ENCODE measurements at places on chromosomes 5 and 9.
A peak's percentile ranks its signal among the peaks of the same experiment; 100 is the strongest.

DNA sequence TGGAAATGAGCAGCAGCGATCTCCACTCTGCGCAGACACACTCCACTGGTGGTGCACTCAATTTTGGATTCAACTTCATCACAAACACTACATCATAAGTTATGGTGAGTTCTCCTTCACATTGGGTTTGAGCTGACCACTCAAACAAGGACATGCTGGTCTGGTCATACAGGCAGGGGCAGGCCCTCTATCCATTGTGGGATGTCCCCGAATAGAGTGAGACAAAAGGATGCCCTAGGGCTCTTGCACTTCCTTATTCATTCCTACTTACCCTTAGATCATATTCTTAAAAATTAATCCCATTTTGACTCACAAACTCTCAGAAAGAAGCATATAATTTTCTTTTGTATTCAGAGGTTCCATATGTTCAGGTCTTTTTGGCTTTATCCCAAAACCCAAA, 16.3 kb upstream of the PJA2 start:
- DNase-seq = no peak

- no peak for DNase-seq
These were observed 32.1 kb upstream of the LMNB1 start for GRCh38 chr5:126744836-126745235.

GRCh38 chr9:137494550-137495351, 35.6 kb upstream of the NSMF start:
- no peak for DNase-seq

- no peak for DNase-seq
These were observed 100.0 kb downstream of the KIAA1958 start for GRCh38 chr9:112586599-112587155.

DNA sequence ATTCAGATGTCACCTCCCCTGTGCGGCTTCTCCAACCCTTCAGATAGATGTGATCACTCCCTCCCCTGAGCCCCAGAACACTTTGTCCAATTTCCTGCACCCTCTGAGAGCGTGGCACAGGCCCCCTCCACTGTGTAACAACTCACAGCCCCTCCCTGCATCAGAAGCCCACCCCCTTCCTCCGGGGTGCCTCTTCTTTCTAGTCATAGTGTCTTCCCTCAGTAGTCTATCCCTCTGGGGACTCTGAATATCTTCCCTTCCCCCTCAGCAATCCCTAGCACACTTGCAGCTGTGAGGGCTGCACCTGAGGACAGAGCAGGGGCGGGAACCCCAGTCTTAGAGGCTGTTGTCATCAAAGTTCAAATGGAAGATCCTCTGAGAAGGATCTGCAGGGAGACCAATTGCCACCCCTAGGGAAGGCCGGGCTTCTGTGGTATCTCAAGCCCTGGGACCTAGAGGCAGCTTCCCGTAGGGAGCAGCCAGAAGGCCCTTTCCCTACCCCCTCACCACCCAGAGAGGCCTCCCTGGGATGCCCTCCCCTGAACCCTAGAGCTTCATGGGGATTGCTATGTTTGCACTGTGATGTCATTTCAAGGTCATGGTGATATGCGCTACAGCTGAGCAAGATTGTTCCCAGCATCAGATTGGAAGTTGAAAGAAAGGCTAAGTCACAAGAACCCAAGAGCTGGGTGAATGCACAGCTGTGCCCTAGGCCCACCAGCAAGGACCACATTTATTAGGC, 70.7 kb downstream of the THBS4 start:
- no peak for DNase-seq

- no peak for DNase-seq
These were observed 12.9 kb downstream of the GLDC start for GRCh38 chr9:6632516-6633183.

- DNase-seq = no peak
These were observed 93.4 kb upstream of the IRX4 start for GRCh38 chr5:1975898-1976765.

DNA sequence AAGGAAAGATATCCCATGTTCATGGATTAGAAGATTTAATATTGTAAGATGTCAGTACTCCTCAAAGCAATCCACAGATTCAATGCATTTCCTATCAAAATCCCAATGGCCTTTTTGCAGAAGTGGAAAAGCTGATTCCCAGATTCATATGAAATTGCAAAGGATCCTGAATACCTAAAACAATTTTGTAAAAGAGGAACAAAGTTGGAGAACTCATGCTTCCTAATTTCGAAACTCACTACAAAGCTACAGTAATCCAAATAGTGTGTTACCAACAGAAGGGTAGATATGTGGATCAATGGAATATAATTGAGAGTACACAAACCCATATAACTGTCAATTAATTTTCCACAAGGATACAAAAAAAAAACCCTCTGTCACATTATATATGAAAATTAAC, 154.3 kb upstream of the ZNF618 start:
- DNase-seq = no peak

DNA sequence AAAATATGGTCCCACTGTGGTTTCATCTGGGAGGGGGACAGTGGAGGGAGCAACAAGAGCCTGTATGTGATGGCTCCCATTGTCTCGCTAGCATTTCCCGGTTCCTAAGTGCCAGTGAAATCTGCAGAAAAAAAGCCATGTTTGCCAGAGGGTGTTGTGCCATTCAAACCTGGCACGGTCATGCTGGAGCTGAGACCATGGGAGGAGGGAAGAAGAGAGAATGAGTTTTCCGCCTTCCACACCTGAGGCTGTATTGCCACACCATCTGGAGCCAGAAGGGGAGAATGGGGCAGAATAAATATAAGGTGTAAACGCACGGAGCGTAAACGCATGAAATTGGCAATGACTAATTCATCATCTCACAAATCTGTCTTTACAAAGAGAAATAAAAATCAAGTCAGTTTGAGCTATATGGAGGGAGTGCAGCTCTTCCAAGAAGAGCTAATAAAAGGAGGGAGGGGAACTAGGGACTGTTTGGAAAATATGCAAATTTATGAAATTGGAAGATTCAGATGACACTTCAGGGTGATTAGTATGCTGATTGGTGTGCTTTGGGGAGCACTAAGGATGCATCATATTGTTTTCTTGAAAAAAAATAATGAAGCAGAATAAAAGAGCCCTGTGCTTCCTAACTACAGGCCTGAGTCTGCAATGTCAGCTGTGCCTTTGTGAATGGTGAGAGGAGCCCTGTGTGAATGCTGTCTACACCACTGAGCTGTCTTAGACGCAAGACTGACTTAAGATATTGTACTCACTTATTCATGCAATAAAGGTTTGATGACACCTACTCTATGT, 237.9 kb downstream of the NSG2 start:
- DNase-seq = no peak

GRCh38 chr9:892123-892522, 50.6 kb downstream of the DMRT1 start:
- no peak for DNase-seq

GRCh38 chr9:70921136-70921535, 200.3 kb downstream of the TRPM3 start:
- no peak for DNase-seq

DNA sequence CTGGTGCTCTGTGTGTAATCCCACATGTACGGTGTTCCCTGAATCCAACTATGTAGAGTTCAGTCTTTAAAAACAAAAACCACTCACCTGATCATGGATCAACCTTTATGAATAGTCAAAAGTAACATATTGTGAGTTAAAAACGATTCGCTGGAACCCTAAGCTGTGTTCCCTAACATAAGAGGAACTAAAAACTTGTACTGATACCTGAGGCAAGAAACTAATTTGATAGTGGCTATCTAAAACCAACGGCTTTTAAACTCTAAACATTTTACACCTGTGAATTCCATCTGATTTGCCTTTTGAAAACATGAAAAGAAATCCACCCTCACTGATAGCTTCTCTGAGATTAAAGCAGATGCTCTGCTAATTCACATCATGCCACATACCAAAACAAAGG, 101.5 kb downstream of the DEPDC1B start:
- DNase-seq = no peak

- no peak for DNase-seq
These were observed 289.5 kb upstream of the MPDZ start for GRCh38 chr9:13568841-13569601.

DNA sequence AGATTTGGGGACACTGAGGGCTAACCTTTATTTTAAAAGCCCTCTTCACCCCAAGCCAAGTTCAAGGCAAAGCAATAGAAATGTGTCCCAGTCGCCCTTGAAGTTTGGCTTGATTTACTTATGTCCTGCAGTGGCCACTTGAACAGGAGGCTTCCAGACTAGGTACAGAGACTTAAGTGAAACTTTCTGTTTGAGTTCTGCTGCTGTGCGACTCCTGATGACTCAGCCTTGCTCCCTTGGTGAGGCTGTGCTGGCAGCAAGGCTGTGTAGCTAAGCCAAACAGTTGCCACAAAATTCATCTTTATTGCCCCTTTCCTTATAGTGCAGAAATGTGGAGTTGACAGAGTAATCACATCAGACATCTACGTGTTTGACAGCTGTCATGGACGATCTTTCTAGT, 68.8 kb upstream of the NTRK2 start:
- no peak for DNase-seq

- peak; percentile 68 for DNase-seq
These were observed 525.6 kb downstream of the PDE4D start for GRCh38 chr5:59367791-59368394.

DNA sequence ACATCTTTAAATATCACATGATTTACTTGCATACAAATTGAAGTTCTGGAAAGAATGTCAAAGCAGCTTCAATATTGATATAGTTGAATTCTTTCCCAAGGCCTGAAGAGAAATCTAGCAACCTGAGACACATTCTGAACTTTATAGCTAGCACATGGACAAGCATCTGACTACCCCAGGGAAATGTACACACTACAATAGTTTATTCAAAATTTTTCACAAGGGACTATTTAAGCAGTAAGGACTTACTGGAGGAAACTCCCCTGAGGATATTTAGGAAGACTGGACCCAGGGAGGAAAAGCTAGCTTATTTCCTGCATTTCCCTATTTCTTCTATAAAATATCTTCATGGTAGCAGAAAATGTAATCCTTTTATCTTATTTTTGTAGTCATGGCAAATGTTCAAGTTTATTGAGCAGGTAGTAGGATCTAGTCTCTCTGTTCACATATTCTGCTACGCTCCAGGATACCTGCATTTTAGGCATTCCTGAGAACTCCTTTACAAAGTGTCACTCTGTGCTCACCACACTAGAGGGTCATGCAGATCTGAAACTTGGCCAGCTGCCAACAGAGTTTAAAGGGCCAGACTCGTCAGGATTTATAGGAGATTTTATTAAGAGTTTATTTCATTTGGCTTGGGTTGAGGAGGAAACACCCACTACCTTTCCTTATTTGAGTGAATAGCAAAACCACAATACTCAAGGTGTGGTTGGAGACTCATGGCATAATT, 348.4 kb upstream of the FTMT start:
- no peak for DNase-seq

GRCh38 chr5:32031089-32031488, 143.0 kb downstream of the GOLPH3 start:
- no peak for DNase-seq

GRCh38 chr5:178058321-178059012, 54.9 kb upstream of the N4BP3 start:
- DNase-seq = no peak

DNA sequence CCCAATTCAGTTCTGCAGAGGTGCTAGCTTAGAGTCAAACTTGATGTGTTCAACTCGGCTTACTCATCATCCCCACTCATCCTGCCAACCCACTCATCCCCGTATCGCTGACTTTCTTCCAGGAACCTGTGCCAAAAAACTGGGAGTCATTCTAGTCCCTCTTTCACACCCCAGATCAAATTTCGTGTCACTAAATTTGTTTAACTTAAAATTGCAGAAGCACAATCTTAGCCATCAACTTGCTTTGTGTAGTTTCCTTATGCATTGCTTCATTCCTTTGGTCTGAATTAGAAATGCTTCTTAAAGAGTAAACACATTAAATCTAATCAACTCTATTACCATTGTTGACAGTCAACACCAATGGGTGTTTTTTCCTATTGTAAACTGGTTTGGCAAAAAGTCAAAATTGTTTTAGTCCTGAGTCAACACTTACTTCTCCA, 162.4 kb downstream of the TTC39B start:
- no peak for DNase-seq

- DNase-seq = no peak
These were observed 254.7 kb downstream of the NR3C1 start for GRCh38 chr5:143148771-143149170.

DNA sequence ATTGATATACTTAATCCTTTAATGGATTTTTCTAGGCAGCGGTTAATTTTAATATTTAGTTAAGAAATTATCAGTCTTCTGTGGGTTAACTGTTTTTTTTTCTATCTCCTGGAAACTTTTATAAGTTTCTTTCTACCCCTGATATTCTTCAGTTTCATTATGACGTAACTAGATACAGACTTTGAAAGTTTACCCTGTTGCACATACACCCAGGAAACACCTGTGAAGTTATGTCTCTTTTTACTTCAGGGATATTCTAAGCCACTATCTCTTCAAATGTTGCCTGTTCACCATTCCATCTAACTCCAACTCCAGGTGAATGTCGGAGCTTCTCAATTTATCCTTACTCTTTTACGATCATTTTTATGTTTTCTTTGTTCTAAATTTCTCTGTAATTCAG, 329.0 kb downstream of the ICE1 start:
- no peak for DNase-seq

- DNase-seq = no peak
These were observed 21.2 kb upstream of the KCNMB1 start for GRCh38 chr5:170410401-170410800.

- DNase-seq = no peak
These were observed 20.8 kb upstream of the SNCAIP start for GRCh38 chr5:122291000-122291901.

- no peak for DNase-seq
These were observed 27.8 kb downstream of the LARP1 start for GRCh38 chr5:154782812-154783592.

- no peak for DNase-seq
These were observed 37.7 kb downstream of the NSG2 start for GRCh38 chr5:174083056-174083827.

DNA sequence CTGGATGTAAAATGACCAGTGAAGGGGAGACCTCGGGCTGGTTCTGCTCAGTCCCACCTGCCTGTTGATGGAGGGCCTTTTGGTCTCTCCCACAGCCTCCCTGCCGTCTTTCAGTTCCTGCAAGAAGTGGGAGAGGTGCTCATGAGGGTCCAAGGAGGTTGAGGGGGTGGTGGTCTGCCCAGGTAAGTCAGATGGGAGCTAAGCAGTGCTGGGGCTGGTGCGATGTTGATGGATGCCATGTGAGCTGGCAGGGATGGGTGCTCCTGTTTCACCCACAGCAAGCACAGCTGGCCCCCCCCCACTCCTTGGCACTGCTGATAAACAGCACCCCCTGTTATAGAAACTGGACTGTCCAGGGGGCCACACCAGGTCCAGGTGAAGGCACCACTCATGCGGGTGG, 145.6 kb downstream of the NSG2 start:
- no peak for DNase-seq

GRCh38 chr5:94736498-94736897, 118.0 kb downstream of the SLF1 start:
- DNase-seq = no peak

DNA sequence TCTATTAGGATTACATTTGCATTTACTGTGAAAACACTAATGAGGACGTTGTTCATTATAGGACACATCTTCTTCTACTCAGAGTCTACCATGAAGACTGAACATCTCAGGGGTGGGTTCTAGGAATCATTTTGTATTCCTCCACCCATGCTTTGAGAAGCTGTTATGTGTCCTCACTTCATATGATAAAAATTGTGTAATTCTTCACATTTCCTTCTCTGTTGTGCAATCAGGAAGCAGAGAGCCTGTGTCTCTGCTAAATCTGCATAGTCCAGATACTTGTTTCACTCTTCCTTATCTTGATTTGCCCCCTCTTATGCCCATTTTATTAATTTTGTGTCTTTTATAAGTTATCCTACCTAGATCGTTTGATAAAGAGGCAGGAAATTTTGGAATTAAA, 97.8 kb upstream of the IQGAP2 start:
- no peak for DNase-seq

- no peak for DNase-seq
These were observed 316.0 kb upstream of the TLE4 start for GRCh38 chr9:79255651-79256260.
